ENCODE measurements at places on chromosomes 13 and 19.
A peak's percentile ranks its signal among the peaks of the same experiment; 100 is the strongest.

GRCh38 chr19:38852231-38853044, 2.7 kb upstream of the HNRNPL start:
- DNase-seq = peak; percentile 74

DNA sequence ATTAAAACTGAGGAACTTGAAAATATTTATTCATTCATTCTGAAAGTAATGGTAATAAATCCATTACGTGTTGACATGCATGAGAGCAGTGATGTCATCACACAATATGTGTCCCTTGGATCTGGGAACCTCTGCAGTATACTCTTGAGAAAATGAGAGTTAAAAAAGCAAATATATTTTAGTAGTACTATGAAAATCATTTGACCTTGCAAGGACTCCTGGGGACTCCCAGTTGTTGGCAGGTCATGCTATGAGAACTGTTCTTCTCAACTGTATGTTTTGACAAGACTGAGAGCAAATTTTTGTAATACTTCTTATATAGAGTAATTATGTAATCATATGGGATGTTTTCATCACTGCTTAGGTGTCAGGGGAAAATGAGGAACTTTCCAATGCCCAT, 249.4 kb downstream of the PCCA start:
- no peak for DNase-seq

DNA sequence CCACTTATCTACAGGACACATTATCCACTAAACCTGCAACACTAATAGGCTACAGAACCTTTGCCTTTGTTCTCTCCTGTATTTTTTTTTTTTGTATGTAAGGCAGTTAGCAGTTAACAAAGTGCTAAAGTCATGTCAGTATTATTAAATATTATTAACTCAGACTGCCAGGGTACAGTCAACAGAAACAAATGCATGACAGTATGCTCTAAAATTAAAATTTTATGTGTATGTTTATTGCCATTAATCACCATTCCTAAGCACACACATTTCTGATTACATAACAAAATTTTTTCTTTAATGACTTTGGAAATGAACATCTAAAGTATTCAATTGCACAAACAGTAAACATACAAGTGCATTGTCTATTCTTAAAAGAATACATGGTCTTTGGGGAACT, 41.7 kb downstream of the XPO4 start:
- no peak for DNase-seq

DNA sequence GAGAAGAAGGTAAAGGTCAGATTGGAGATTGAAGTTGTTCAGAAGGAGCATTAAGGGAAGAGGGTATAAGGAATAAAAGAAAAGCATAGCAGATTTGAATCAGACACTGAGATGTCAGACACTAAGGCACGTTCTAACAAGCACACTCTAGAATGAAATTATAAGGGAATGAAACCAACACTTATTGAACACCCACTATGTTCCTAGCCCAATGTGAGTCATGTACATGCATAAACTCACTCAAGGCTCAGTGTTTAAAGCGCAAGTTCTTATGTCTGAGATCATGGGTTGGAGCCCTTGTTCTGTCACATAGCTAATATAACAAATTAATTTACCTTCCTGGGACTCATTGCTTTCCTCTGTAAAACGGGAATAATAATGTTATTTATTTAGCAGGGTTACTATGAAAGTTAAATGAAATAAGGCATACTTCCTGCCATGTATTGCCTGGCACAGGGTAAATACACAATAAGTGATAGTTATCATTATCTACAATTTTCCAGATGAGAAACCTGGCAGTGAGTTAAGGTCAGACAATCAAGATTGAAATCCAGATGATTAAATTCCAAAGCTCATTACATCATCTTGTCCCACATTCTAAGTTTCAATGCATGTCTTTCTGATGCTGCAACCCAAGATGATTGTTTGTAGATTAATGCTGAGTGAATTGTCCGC, 68.3 kb upstream of the DACH1 start:
- DNase-seq = no peak

DNA sequence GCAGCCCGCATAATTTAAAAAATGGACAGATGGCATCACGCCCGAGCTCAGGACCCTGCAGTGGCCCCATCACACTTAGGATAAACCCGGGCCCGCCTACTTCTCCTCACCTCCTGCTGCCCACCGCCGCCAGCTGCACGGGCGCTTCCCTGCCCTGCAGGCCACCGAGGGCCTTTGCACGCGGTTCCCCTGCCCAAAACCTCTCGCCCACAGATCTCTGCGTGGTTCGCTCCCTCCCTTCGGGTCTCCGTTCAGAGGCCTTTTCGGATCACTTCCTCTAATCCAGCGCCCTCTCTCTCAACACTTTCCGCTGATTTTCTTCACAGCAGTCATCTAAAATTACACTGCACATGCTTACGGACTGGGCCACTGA, 1.8 kb downstream of the SHISA7 start:
- DNase-seq = peak; percentile 48

- no peak for DNase-seq
These were observed 615.4 kb upstream of the MIR17HG start for GRCh38 chr13:90732049-90732448.

DNA sequence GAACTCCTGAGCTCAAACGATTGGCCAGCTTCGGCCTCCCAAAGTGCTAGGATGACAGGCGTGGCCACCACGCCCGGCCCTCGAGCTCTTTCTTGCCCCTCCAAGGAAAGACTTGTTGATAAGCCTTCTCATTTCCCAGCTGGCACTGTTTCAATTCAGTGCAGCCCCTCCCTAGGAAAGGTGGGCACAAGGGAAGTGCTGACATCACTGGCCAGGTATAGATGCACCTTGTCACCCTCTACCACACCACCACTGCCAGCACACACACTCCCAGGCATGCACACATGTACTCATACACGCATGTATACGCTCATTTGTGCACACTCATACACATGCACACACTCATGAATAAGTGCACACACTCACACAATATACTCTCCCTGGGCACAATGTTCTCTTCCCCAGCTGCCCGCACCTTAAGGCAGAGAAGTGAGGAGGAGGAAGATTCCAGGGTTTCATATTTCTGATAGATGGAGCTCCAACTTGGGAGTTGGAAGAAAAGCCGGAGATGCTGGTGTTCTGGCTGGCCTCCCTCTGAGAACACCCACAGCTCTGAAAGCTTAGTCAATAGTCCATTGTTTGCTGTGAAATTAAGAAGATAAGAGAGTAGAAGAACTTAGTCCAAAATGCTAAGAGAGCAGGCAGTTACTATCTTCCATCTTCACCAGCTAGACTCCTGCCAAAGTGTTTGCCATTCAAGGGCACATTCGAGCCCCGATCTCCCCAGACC, 196.7 kb downstream of the FOXO1 start:
- DNase-seq = no peak

- peak; percentile 98 for DNase-seq
These were observed 11.4 kb downstream of the FUT6 start for GRCh38 chr19:5827891-5828660.

DNA sequence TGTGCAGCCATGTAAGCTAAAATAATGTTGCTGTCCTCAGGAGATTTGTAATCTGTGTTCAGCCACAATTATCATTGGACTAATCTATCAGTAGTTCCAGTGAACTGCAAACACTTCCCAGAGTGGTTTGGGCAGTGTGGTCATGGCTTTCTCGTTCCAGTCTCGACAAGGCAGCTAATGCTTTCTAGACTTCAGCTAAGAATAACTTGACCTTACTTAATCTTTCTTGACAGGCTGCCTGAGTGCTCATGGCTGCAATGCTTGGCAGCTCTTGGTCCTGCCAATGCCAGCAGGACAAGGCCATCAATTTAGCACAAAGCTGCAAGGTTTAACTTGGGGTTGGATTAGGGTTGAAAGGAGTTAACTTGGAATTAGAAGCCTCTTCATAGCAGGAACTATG, 32.8 kb downstream of the ATP12A start:
- DNase-seq = peak; percentile 92

DNA sequence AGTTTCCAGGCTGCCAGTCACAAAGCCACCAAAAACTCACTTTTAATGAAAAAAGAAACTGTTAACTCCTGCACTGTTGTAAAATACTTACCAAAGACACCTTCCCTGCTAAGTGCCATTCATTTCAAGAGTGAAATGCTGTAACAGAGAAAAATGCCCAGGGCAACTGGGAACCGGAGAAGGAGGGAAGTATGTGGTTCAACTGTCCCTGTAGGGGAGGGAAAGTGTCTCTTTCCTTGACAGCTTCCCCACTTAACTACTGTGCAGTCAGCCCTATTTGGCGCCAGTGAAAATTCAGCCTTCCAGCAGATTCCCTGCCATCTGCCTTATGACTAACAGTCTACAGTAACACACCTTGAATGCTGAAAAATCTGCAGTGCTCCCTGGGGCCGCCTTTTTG, 789.0 kb downstream of the DIAPH3 start:
- no peak for DNase-seq

- DNase-seq = no peak
These were observed 158.7 kb downstream of the VWA8 start for GRCh38 chr13:41802043-41802683.

DNA sequence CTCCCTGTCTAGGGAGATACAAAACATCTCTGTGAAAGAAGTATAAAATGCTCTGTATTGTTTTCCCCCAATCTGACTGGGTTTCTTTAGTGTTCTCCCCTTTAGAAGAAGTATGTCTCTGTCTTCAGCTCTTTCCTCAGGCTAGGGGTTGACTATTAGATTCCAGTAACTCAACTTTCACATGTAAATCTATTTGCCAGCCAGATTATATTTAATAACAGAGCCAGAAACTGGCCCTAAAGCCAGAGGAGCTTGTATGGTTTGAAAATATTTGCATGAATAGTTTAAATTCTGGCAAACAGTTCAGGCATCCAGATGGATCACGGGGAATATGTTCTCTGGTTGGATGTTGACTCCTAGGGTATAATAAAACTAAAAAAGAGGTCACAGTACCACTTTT, 22.3 kb upstream of the CYSLTR2 start:
- no peak for DNase-seq

DNA sequence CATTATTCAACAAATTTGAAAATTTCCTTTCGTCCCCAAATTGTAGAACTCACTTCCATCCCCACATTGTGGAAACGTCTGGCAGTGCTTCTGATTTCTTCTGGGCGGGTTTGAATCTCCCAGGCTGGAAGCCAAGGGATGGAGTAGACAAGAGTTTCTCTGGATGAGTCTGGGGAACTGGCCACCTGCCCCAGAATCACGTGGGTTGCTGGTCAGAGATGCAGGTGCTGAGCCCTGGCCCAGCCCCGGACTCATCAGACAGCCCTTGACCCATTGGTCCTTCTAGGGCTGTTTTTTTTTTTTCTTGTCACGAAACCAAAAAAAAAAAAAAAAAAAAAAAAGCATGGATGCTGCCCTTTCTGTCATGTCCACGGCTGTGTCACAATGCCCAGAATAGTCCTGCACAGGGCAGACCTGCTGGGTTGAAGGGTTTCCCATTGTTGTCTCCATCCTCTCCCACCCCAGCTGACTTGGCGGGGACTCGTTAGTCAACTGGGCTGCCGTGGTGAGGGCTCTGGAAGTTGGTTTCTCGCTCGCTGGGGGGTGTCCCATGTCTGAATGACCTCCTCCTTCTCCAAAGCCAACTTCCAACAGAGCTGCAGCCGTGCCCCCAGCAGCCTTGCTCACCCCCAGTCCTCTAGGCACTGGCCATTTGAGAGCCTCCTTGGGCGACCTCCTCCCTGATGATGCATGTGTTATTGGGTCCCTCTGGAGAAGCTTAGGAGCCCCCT, 12.8 kb downstream of the CHST8 start:
- no peak for DNase-seq

GRCh38 chr19:50924586-50924985, 13.4 kb upstream of the KLK4 start:
- no peak for DNase-seq

DNA sequence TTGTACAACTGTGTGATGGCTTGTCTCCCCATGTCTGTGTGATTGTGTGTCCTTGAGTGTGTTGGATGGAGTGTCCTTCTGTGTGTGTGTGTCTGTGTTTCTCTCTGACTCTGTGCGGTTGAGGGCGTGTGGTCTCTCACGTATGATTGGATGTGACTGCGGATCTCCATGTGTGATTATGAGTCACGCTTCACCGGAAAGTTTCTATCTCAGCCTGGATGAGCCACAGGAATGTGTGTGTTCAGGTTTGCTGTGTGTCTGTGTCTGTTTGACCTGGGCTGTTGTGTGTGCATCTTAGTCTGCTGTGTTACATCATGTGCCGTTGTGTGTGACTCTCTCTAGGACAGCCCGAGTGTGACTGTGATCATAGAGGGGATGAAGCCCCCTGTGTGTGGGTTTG, 15.5 kb upstream of the ZNF835 start:
- DNase-seq = no peak

DNA sequence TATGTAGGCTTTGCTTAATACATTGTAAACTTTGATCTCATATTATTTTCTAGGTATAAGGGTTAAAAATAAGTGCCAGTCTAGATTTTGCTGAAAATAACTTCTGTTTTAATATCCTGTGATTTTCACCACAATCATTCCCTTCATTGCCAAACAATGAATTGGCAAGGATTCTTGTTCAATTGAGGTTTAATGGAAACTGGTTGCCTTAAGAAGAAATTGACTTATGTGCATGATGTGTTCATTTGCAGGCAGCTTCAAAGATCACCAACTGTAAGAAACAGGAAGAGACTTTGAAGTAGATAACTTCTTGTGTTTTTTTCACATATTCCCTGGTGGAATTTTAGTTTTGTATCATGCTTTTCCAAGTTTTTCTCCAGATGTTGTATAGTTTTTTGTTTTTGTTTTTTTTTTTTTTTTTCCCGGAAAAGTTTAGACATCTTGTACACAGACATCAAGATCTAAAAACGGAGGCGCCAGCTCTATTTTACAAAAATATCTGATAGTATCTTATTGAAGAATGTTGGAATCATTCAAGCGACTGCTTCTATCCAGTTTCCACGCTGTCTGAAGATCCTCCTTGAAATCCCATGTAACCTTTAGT, 108.3 kb downstream of the POSTN start:
- no peak for DNase-seq

- DNase-seq = no peak
These were observed 23.3 kb upstream of the GGACT start for GRCh38 chr13:100611678-100612492.

- peak; percentile 94 for DNase-seq
These were observed 513 bp downstream of the CIRBP start for GRCh38 chr19:1269478-1270212.

GRCh38 chr13:105997581-105998550, 537.6 kb downstream of the EFNB2 start:
- peak; percentile 35 for DNase-seq

DNA sequence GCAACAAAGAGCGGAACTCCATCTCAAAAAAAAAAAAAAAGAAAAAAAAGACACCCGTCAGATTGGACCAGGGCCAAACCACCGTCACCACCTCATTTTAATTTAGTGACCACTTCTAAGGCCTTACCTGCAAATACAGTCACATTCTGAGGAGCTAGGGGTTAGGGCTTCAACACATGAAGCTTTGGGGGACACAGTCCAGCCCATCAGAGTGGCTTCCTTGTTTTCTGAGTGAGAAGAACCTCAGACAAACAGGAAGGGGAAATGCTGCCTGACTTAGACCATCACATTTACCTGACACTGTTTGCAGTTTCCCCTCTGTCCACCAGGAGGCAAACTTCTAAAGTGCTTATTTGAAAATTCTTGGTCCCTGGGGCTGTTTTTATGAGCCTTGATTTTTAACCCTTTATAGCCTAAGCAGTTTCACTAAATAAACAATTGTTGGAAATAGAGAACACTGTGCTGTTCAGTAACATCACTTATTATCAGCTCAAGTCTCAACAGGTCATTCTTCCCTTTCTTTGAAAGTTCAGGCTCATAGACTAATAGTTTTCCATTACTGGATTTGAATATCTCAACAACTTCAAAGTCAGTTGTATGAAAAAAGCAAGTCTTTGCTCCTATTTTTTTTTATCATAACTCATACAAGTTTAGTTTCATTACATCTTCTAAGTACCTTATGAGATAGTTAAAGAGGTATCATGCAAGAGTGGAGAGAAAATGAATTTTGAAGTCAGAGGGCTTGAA, 74.9 kb upstream of the WASF3 start:
- peak; percentile 90 for DNase-seq
